Stimulated activated CD4-positive, alpha-beta T cell treated with anti-CD3 and anti-CD28 coated beads, TNF-alpha, amount 100 ng/mL, for 4 hours (primary cell): ENCODE measurements at places on chromosomes 3 and 15.

- no peak for DNase-seq
These were observed 15.1 kb upstream of the TIPARP start for GRCh38 chr3:156659260-156659659.

DNA sequence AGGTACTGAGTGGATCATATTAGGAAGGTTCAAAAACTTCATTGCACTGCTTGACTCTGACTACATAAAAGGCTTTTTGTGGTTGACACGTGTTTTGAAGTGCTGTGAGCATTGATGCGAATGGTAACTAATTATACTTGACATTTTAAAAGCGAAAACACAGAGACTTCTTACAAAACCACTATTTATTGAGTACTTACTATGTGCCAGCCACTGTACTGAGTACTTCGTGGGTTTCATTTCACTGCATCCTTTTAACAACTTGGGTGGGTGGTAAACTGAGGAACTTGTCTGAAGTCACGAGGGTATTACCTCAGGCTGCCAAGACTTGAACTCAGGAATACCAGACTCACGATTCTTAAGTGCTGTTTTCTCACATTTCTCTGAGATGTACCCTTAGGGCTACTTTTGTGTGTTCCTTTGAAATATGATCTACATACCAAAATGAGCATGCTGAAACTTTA lies 45.3 kb upstream of the PPP4R2 start:
- no peak for DNase-seq

GRCh38 chr15:71131601-71132362 lies 16.5 kb downstream of the THSD4 start:
- DNase-seq, result no peak

DNA sequence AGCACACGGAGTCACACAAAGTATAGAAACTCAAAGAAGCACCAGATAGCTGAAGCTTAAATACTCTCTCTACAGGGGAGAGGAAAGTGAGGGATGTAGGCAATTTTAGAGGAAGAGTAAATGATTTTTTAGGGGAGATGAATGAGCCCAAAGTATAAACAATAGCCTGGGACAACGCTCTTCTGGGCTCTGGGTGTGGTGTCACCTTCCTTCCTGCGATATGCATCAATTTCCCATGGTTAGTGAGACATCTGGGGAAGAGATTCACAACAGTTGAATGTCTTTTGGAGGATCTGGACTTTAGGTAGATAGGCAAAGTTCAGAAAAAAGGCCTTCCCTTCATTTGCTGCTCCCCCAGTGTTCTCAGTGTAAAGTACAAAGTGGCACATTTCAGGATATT lies 125.2 kb downstream of the EFHB start:
- no peak for DNase-seq

GRCh38 chr3:161082063-161082462 lies 23.1 kb downstream of the B3GALNT1 start:
- DNase-seq, result no peak

DNA sequence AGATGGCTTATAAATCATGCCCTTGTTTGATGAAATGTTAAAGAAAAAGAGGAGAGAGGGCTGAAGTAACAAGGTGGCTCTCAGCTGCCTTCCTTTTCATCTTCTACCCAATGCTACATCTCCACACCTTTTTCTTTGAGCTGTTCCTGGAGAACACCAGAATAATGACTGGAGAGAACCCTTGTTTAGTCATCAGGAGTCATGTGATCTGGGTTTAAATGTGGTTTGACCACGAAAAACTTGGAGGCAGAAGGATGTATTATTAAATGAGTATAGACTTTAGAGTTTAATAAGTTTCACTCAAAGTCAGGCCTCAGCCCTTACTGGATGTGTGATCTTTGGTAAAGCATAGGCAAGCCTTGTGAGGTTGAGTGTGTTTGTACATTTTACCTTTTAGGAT lies 230.3 kb upstream of the TBL1XR1 start:
- no peak for DNase-seq
